Colonic mucosa (tissue), 4 donors: ENCODE measurements at places on chromosomes 16 and 17.

DNA sequence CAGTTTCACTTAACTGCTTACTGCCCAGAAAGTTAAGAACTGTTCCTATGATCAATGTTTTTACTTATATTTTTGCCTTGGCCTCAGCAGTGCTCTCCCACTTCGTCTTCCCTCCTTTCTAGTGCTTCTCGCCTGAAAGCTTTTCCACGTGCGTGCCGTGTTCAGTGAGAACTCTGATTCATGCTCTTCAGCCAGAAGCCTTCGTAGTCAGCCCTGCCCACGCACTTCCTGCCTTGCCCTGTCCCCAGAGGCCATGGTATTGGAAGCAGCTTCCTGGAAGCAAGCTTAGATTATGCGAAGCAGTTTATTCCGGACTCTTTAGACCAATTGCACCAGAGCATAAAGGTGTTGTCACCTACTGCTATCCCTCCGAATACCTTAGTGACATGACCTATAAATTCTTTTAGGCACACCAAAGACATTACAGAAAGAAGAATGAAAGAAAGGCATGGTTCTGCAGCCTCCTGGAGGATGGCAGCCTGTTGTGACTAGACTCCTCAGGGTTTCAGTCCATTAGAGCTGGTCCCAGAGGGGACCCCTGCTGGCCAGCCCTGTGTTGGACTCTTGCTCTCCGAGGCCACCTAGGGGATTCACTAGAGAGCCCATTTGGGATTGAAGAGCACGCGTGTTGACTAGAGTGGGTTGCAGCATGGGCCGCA, 105.2 kb downstream of the RPTOR start:
- no peak for DNase-seq

DNA sequence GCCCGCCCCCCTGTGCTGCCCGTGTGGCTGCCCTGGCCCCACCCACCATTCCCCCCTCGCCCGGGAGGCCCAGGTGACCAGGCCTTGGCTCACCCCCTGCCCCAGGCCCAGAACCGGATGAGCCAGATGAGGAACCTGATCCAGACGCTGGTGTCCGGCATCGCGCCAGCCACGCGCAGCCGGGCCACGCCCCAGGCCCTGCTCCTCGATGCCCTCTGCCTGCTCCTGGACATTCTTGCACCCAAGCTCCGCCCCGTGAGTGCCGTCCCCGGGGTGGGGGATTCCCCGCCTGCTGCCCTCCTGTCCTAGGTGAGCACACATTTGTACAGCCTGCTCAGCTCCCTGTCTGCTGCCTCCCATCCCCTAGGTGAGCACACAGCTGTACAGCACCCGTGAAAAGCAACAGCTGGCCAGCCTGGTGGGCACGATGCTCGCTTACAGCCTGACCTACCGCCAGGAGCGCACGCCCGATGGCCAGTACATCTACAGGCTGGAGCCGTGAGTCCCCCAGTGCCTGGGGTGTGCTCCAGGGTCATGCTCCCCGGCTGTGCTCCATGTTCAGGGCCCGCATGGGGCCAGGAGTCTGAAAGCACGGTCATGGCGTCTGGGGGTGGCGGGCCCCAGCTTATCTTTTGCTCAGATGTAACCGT, 4.8 kb downstream of the GNG13 start:
- DNase-seq = no peak

DNA sequence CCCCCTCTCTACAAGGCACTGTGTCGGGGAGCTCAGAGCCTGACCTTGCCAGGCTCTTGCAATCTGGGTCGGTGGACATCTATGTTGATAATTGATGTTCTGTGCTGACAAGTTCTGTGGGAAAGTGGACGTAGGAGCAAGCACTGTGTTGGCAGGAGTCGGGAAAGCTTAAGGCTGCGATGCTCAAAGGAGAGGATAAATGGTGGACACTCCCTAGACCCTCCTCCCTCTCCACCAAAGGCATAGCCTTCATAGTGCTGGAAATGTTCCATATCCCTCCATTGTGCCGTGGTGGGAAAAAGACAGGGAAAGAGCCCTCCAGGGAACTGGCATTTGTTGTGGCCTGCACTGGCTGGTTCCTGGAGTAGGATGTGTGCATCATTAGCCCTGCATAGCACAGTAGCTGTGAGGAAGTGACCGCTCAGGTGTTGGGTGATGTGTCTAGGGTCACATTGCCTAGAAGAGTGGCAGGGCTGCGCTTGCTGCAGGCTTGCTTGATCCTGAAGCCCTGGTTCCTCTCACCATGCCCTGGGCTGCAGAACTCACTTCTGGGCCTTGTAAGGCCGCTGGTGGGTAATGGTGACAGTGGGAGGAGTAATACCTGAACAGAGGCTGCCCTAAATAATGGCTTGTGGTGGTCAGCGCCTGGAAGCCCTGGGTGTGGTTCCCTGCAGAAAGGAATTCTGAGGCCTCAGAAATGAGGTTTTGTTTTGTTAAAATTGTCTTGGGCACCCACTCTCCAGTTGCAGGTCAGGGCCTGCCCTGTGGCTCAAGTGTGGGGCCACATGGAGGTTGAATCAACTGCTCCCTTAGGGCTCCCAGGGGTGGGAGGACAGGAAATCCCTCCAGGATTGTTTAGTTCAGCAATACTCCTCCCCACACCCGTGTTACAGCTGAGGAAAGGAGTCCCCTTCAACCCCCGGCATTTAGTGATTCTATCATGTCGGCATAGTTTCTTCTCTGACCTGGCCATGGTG, 62.6 kb downstream of the KSR1 start:
- no peak for DNase-seq

DNA sequence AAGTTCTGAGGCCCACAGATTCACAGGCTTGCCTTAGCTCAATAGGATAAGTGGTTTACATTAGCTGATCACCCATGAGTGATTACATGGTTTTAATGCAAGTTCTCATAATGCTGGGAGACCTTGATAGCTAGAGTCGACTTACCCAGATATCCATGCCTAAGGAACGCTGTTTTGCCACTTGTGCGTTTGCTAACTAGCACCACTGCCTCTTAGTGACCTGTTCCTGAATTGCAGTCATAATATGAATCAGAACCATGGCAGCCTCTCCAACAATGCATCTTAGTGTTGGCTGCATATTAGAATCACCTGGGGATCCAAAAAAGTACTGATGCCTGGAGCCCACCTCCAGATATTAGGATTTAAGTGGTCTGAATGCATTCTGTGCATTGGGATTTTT, 251.1 kb upstream of the CDH5 start:
- DNase-seq = no peak

DNA sequence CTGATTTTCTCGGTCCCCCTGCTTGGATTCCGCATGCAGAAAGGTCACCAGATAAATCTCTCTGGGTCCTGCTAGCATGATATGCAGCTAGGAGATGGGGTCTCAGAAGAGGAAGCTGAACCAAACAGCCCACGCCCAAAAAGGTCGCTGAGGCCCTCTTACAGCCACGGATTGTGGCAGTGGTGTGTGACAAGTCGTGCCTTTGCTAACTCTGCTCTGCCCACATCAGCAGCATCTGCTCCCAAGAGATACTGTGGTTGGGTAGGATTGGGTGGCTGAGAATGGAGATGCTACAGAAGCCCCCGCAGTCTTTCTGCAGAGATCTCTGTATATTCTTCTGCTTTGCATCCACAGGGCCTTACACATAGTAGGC, 15.2 kb upstream of the SKAP1 start:
- no peak for DNase-seq
